ENCODE measurements at places on chromosomes 11 and 22. TPM values are rescaled to one million over a fixed set of nuclear protein-coding genes. Genes with fewer than 3 reads are reported as not detected.
A peak's percentile ranks its signal among the peaks of the same experiment; 100 is the strongest.

GRCh38 chr22:48899523-48900326, 927.9 kb downstream of the BRD1 start:
- no peak overlapping the region for H3K27ac ChIP-seq
- H3K27me3 ChIP-seq = peaks cover 17% of the 10 kb centered on the region
- H3K4me3 ChIP-seq = no peak overlapping the region
- no peak for DNase-seq

- no peak for DNase-seq
- H3K27ac ChIP-seq = no peak overlapping the region
- H3K36me3 ChIP-seq = no peaks in the 10 kb centered on the region
- H3K27me3 ChIP-seq = peaks cover 68% of the 10 kb centered on the region
- no peaks in the 10 kb centered on the region for H3K4me1 ChIP-seq
Measured at GRCh38 chr22:36684841-36685240, 18.7 kb downstream of the CACNG2 start.

DNA sequence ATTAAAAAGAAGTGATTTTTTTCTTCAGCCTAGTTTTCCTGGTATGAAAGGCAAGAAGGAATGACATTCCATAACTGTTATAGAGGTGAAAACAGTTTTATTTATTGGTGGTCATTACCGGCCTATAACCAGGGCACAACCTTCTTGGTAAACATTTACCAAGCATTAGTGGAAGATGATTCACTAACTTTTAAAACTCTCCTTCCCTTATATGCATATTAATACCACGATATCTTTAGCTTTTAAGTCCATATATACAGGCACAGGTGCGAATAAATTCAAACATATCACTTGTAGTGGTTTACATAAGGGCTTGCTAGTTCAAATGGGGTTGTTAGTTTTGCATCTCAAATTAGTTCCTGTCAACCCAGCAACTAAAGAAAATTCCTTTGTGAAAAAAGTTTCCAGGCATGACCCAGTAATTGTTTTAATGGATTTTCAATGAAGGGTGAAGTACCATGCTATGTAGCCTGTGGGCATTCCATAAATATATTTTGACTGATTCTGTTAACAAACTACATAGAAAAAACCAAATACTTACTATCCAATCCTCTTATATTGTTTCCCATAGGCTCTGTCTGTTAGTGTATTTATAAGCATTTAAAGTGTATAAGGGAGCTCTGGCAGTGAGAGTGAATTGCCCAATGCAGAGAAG, 30.6 kb upstream of the ROBO3 start:
- peaks cover 13% of the 10 kb centered on the region for H3K4me1 ChIP-seq
- no peak overlapping the region for H3K27ac ChIP-seq
- no peak for DNase-seq

DNA sequence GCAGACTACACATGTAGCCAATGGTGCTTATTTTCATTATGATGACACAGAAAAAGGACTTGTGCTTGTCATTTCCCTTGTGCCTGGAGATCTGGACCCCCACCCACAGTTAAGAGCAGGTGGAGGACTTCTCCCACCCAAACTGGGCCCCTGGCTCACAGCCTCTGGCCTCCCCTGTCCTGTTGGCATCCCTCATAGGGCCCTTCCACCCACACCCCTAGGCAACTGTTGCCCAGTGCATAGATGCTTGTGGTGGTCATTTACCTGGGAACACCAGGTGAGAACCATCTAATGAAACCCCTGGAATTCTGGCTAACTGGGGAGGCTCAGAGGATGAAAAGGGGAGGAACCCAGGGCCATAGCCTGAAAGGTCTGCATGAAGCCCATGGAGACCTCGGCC, 355.9 kb downstream of the BUD13 start:
- no peak for DNase-seq
- H3K27me3 ChIP-seq = peaks cover 31% of the 10 kb centered on the region
- H3K36me3 ChIP-seq = no peaks in the 10 kb centered on the region
- peaks cover 29% of the 10 kb centered on the region for H3K4me1 ChIP-seq
- no peak overlapping the region for H3K4me3 ChIP-seq
- H3K27ac ChIP-seq = no peak overlapping the region

DNA sequence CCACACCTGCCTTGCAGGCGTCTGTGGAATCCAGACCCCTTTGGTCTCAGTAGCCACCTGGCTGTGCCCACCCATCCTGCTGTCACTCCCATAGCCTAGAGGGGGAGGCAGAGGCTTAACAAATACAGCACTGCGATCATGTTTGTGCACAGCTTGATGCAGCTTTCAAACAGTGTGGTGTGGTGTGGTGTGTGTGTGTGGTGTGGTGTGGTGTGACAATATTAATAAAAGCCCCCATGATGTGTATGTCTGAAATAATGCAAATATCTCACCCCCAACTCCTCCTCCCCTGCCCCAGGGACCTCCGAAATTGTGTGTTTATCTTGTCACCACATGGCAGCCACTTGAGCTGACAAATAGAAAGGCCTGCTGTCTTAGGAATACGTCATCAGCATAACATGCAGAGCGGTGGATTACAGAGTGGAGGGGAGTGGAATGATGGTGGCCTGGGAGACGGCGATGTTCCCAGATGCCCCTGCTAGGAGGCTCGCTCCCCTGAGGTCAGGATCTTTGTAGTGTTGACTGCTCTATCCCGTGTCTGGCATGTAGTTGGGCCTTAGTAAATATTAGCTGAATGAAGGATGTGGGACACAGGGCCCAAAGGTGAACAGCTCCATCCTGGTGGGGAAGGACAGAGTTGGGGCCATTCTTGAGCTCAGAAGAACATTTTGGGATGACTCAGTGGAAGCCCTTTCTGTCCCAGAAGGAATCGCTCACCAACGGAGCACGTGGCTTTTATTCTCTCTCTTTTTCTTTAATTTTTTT, 2.8 kb downstream of the PDXP start:
- H3K4me3 ChIP-seq = peak overlapping the region; percentile 71
- DNase-seq = no peak
- peak overlapping the region; percentile 94 for H3K27ac ChIP-seq
- H3K36me3 ChIP-seq = peaks cover 4% of the 10 kb centered on the region

DNA sequence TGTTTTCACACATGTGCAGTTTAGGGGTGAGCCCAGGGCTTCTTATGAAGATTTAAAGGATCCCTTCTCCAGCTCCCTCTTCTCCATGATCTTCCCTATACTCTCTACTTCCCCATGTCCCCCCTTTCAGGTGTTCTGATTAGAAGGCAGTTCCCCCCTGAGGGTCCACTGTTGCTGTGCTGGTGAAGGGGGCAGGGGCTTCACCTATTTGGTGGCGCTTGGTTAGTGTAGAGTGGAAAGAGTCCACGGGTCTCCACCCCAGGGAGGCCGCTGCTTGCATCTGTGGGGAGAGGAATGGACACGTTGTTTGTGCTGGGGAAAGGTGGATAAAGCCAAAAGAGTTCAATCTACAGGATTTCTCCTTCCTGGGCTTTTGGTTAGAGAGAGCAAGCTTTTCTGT, 49.3 kb downstream of the BCR start:
- peaks cover 40% of the 10 kb centered on the region for H3K36me3 ChIP-seq
- H3K4me3 ChIP-seq = no peak overlapping the region
- no peak overlapping the region for H3K27ac ChIP-seq
- no peak for DNase-seq
- H3K4me1 ChIP-seq = peaks cover 19% of the 10 kb centered on the region

DNA sequence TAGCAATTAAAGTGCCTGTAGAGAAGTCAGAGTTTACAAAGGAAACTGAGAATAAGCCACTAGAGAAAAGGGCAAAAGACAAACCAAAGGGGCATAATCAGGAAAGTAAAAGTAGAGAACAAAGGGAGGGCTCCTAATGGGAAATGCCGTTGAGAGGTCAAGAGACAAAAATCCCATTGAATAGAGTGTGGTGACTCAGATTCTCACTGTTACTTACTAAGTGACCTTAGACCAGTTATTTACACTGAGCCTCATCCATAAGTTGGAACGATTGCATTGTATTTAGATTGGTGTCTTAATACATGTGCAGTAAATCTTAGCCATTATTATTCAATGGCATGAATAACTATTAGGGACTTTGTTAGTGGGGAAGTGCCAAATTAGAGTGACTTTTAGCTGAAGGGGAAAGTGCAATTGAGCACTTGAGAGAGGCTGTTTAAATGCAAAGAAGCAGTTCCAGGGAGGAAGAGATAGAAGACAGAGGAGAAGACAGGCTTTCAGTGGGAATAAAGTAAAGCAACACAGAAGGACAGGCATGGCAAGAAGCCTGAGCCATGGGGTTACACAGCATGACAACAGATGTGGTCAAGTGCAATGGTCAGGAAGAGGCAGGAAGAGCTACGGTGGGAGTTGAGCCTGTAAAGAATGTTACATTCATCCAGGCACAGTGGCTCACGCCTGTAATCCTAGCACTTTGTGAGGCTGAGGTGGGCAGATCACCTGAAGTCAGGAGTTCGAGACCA, 82.6 kb downstream of the UBASH3B start:
- no peak for DNase-seq
- no peaks in the 10 kb centered on the region for H3K27me3 ChIP-seq
- no peak overlapping the region for H3K27ac ChIP-seq

GRCh38 chr11:61007383-61007955, 36.0 kb downstream of the CD6 start:
- H3K4me3 ChIP-seq = peak overlapping the region; percentile 66
- DNase-seq = no peak
- H3K4me1 ChIP-seq = peaks cover 36% of the 10 kb centered on the region
- no peaks in the 10 kb centered on the region for H3K36me3 ChIP-seq
- H3K27ac ChIP-seq = no peak overlapping the region

DNA sequence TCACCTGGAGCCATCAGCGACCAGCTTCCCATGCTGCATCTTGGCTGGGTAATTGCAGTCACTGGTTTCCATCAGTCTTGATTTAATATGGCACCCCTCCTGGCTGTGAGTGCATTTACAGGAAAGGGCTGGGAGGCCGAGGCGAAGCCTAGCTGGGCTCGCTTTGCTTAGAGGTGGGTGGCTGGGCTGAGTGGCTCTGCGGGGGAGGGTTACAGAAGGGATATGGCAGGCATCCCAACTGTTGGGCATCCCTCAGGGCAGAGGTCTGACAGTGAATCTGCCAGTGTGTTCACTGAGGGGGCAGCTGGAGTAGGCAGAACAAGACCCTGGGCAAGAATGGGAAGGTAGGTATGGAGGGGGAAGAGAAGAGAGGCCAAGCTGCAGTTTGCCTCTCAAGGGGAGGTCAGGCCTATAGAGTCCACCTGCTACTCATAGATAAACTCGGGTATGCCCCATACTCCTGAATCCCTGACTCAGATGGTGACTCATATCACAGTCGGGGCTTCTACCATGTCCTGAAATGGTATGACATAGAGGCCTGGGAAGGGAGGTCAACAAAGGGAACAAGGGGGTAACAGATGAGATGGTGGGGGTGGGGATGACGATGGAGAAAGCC, 77.5 kb upstream of the PHOX2A start:
- H3K36me3 ChIP-seq = peaks cover 2% of the 10 kb centered on the region
- H3K27me3 ChIP-seq = no peaks in the 10 kb centered on the region

GRCh38 chr11:132901638-132902471, 630.4 kb downstream of the OPCML start:
- peaks cover 2% of the 10 kb centered on the region for H3K27me3 ChIP-seq
- H3K27ac ChIP-seq = no peak overlapping the region
- H3K36me3 ChIP-seq = no peaks in the 10 kb centered on the region
- no peak for DNase-seq

GRCh38 chr11:86615487-86615886, 56.9 kb downstream of the ME3 start:
- no peaks in the 10 kb centered on the region for H3K4me1 ChIP-seq
- H3K36me3 ChIP-seq = peaks cover 2% of the 10 kb centered on the region
- no peaks in the 10 kb centered on the region for H3K27me3 ChIP-seq
- H3K27ac ChIP-seq = no peak overlapping the region
- DNase-seq = no peak

GRCh38 chr11:86740628-86741483, 59.5 kb upstream of the PRSS23 start:
- DNase-seq = no peak
- no peaks in the 10 kb centered on the region for H3K36me3 ChIP-seq
- no peak overlapping the region for H3K4me3 ChIP-seq

DNA sequence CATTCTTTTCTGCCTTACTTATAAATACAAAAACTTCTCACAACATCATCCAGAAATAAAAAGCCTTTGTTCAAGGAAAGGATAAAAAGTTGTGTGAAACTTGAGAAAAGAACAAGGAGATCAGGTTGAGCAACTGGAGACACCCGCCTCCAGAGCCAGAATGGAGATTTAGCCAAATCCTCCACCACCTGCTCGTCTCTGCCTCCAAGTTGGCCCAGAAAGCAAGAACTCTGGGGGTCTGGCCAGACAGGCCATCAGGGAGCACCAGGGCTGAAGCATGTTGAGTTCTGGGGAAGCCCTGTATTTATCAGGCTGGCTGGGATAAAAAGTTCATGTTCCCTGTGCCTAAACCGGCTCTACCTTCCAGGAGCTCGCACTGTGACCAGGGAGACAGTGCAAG, 14.9 kb downstream of the SMCO4 start:
- no peak overlapping the region for H3K4me3 ChIP-seq
- H3K27ac ChIP-seq = no peak overlapping the region
- DNase-seq = no peak
- H3K36me3 ChIP-seq = no peaks in the 10 kb centered on the region

DNA sequence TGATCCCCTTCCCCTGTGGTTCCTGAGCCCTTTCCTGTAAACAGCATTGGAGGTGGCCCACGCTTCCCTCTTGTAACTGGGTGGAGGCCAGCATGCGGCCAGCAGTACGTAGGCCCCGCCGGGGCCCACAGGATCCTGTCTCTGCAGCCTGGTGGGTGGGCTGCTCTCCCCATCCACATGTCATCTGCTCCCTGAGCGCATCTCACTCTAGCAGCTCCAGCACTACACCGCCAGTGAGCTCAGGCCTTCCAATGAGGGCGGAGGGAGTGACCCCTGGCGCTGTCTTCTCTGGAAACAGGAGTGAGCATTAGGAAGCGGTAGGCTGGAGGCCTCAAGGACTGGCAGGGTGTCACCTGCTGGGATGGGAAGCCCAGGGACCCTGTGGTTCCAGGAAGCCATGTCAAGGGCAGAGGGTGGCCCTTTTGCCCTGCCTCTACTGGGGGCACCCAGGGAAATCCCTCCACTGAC, 363.9 kb downstream of the TBC1D22A start:
- H3K27me3 ChIP-seq = no peaks in the 10 kb centered on the region
- no peak for DNase-seq
- H3K4me3 ChIP-seq = no peak overlapping the region

- no peaks in the 10 kb centered on the region for H3K36me3 ChIP-seq
- H3K27ac ChIP-seq = no peak overlapping the region
- H3K27me3 ChIP-seq = peaks cover 9% of the 10 kb centered on the region
- H3K4me3 ChIP-seq = no peak overlapping the region
- no peak for DNase-seq
Measured at GRCh38 chr11:76685237-76685636, 14.7 kb upstream of the LRRC32 start.

GRCh38 chr11:115462004-115462541, 42.1 kb downstream of the CADM1 start:
- H3K36me3 ChIP-seq = no peaks in the 10 kb centered on the region
- no peak overlapping the region for H3K4me3 ChIP-seq
- H3K27me3 ChIP-seq = peaks cover 5% of the 10 kb centered on the region
- H3K27ac ChIP-seq = no peak overlapping the region

- peaks cover 64% of the 10 kb centered on the region for H3K4me1 ChIP-seq
- DNase-seq = peak; percentile 75
- no peaks in the 10 kb centered on the region for H3K27me3 ChIP-seq
- peak within 1 kb of the TSS; percentile 75 for H3K27ac ChIP-seq
- peak within 1 kb of the TSS; percentile 80 for H3K4me3 ChIP-seq
Measured at GRCh38 chr11:86800076-86800959, at the start of gene PRSS23. TSS of gene PRSS23 (plus strand) at chr11:86800542. CDS start at chr11:86807644, 7,102 bp downstream.

GRCh38 chr11:65478388-65479183, 20.3 kb upstream of the MALAT1 start:
- H3K4me1 ChIP-seq = peaks cover 30% of the 10 kb centered on the region
- H3K27ac ChIP-seq = peak overlapping the region; percentile 82
- no peaks in the 10 kb centered on the region for H3K27me3 ChIP-seq

The MAPK11 gene
- total RNA-seq = 8.4 TPM

The C11orf16 gene
- not detected for total RNA-seq

The OR52N4 gene
- not detected for total RNA-seq

The OR5AL1 gene
- not detected for total RNA-seq

The MLC1 gene
- 1.8 TPM for total RNA-seq

The CSF2RB gene
- 0.56 TPM for total RNA-seq

The APOA5 gene
- not detected for total RNA-seq

The DLG2 gene
- total RNA-seq = 7.4 TPM

The ARHGAP32 gene
- total RNA-seq = 39.3 TPM

All from mesothelial cell of epicardium (in vitro differentiated cells).